ENCODE measurements at places on chromosomes 16 and 17.

- no peak for DNase-seq
Observed at GRCh38 chr17:50843150-50843905, 7.9 kb downstream of the WFIKKN2 start.

DNA sequence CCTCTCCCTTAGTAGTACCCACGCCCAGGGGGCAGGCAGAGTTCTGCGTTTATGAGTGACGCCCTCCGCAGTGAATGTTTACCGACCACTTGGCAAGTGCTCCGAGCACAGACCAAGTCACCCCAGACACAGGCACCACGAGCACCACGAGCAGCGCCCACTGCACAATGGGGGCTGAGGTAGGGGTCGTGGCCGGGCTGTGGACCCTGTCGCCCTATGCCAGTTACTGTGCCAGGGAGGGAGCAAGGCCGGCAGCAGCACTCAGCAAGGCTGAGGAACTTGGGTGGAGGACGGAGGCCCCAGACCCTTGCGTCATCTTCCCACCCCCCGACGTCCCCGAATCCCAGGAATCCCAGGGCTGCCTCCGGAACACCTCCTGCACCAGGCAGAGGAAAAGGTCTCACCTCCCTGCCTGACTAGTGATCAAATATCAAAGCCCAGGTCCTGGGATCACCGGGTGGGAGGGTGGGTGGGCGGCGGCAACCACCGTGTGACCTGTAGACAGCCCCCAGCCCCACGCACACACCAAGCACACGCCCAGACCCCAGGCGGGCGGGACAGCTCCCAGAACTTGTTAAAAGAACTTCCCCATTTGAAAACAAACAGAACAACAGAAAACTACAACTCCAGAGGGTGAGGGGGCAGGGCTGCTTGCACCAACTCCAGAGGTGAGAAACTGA lies 5.4 kb downstream of the VASN start:
- no peak for DNase-seq

GRCh38 chr16:15770512-15770911 lies 86.3 kb downstream of the MYH11 start:
- DNase-seq = no peak

GRCh38 chr17:16243801-16244567 lies 27.0 kb downstream of the PIGL start:
- no peak for DNase-seq

DNA sequence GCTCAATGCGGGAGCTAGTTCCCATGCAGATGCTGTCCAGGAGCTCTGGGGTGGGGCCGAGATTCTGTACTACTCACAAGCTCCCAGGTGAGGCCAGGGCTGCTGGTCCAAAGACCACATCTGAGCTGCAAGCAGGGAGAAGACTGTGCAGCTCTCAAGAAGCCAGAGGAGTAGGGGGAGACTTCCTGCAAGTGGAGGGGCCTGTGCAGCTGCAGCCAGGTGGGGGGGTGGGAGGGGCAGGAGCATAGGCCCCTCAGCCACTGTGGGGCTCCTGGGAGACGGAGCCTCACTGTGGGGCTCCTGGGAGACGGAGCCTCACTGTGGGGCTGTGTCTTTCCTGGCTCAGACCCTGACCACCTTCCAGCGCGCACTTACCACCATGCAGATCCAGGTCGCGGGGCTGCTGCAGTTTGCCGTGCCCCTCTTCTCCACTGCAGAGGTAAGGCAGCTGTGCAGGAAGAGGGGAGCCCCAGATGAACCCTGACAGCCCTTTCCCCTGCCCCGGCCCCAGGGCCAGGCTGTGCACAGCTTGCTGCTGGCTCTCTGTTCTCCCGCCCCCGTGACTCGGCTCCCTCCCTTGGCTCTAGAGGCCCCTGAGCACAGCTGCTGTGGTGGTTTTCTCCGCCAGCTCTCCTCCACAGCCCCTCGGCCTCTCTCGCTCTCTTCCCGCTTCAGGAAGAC lies 24.3 kb upstream of the DNAI2 start:
- DNase-seq = no peak

DNA sequence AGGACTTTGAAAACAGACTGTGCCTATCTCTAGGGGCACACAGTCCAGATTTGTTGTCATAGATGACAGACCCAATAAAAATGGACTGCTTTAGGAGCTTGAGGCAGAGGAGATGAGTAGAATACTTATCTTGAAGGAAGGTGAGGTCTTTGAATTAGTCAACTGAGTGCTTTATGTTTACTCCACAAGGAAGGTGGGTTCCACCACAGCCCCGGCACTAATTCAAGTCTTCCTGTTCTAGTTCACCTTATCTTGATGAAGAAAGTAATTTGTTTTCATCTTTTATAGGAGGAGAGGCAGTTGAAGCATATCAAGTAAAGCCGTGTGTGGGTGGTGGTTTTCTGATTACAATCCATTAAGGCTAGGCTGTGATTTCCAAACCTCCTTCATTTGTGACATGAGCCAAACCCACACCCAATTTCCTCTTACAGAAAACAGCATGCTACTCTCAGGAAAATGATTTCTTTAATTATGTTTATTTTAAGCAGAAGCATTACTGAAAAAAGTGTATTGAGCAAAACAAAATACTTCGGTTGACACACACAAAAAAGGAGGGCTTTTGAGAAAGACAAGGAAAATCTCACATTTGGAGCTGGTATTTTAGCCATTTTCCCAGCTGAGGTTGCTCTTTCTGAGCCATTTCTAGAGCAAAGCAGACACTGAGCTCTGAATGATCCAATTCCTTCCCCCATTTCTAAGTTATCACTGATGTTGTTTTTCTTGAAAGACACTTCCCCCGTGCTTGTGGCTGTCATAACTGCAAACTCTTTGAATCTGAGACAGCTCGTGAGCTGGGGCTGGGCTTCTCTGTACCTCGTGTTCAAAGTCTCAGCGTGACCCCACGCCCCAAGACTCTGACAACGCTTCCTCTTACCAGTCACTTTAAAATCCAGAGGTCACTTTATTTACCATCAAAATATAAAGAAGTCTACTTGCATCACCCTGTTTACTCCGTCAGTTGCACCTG lies 35.4 kb downstream of the CDRT15 start:
- peak; percentile 85 for DNase-seq

- no peak for DNase-seq
Observed at GRCh38 chr17:40922239-40922638, 15.2 kb downstream of the KRT23 start.

GRCh38 chr17:1870592-1870991 lies 40.8 kb downstream of the RPA1 start:
- peak; percentile 85 for DNase-seq

- no peak for DNase-seq
Observed at GRCh38 chr16:64626776-64627175, 495.1 kb downstream of the CDH11 start.

GRCh38 chr16:75074920-75075687 lies 41.5 kb downstream of the LDHD start:
- peak; percentile 86 for DNase-seq

GRCh38 chr17:72622661-72623433 lies 469.6 kb downstream of the SLC39A11 start:
- DNase-seq = no peak

GRCh38 chr17:41026715-41027471 lies at the start of gene KRTAP1-5:
Gene KRTAP1-5 (minus strand): TSS chr17:41027208. CDS start chr17:41027155, 53 bp downstream.
- DNase-seq = no peak

- DNase-seq = no peak
Observed at GRCh38 chr16:79421126-79421525, 179.4 kb downstream of the MAF start.

- peak; percentile 85 for DNase-seq
Observed at GRCh38 chr16:4415538-4416199, 727 bp downstream of the CORO7 start.

DNA sequence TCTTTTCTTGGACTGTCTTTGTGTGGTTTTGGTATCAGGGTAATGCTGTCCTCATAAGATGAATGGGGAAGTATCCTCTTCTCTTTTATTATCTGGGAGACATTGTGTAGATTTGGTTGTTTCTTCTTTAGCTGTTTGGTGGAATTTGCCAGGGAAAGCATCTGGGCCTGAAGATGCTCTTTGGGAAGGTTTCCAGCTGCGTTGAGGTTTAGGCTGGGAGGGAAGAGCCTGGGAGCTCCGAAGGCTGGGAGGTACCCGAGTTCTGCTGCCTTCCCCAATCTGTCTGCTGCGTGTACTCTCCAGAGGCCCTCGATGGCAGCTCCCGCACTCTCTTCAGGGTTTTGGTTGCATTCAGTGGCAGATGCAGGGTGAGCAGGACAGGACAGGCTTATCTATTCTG lies 25.6 kb upstream of the CRISPLD2 start:
- no peak for DNase-seq

- no peak for DNase-seq
Observed at GRCh38 chr16:35736546-35736945, 2277.1 kb downstream of the TP53TG3F start.

DNA sequence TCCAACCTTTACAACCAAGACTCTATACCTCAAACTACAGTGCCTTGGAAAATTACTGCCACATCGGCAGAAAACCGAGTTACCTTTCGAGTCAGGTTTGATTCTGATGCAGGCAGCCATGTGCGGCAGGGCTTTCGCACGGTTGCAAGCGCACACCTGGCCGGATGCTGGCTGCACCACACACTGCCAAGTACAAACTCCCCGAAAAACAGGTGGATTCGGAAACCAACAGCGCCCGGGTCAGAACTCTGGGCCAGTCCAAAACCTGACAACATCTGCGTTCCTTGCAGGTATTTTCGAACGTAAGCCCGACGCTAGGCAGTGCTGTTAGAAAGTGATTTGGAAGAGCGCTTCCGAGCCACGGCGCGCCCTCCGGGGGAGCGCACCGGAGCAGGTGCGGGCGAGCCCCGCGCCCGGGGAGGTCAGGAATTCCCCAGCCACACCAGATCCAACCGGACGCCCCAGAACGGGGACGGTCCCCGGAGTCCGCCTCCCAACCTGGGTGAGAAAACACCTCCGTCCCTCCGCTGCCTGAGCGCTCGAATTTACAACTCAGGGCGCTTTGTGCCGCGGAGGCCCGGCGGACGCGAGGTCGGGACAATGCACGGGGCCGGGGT lies 1.2 kb downstream of the USP7 start:
- peak; percentile 55 for DNase-seq

- no peak for DNase-seq
Observed at GRCh38 chr17:7703584-7704479, 1.2 kb upstream of the EFNB3 start.

- DNase-seq = no peak
Observed at GRCh38 chr17:60908324-60908723, 230.7 kb downstream of the BCAS3 start.

GRCh38 chr17:8623591-8623990 lies 6.9 kb downstream of the MYH10 start:
- no peak for DNase-seq

- no peak for DNase-seq
Observed at GRCh38 chr17:3692346-3692745, 3.6 kb downstream of the P2RX5 start.

- peak; percentile 85 for DNase-seq
Observed at GRCh38 chr17:8073627-8074484, 13.7 kb downstream of the ALOX12B start.

DNA sequence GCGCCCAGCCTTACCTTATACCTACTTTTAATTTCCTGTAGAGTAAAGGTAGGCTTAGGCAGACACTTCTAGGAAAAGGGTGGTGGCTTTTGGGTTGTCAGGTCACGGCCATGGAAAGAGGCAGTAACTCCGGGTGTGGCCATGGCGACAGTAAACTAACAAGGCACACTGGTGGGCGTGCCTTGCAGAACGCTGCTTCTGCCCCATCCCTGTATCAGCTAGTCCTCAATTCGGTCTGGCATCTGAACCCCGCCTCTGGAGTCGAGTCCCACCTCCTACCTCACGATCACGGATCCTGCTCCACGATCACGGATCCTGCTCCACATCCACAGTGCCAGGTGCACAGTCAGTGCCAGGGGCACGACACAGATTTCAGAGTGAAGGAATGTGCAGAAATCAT lies 5.6 kb downstream of the ADCY9 start:
- no peak for DNase-seq

DNA sequence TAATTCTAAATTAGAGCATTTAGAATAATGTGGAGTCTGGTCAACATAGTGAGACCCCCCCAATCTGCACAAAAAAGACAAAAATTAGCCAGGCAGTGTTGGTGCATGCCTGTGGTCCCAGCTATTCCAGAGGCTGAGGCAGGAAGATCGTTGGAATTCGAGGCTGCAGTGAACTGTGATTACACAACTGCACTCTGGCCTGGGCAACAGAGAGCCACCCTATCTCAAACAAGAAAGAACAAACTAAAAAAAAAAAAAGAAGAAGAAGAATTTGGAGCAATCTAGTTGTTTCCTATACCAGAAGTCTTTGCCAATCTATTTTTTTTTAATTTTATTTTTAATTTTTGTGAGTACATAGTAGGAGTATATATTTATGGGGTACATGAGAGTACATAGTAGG lies 6.0 kb downstream of the CETP start:
- no peak for DNase-seq
